GM12878 (cell line): ENCODE measurements at places on chromosomes 11 and 22.

GRCh38 chr11:103202048-103202651 is 92.9 kb downstream of the DYNC2H1 start:
- DNase-seq, result no peak

- DNase-seq, result no peak
These were observed 560 bp downstream of the PHOX2A start for GRCh38 chr11:72243173-72244059.

GRCh38 chr22:35560366-35560765 is 19.7 kb downstream of the RASD2 start:
- DNase-seq, result no peak

- no peak for DNase-seq
These were observed 48.7 kb upstream of the RASD2 start for GRCh38 chr22:35491908-35492380.

- no peak for DNase-seq
These were observed 109.6 kb downstream of the SGSM3 start for GRCh38 chr22:40479887-40480538.

DNA sequence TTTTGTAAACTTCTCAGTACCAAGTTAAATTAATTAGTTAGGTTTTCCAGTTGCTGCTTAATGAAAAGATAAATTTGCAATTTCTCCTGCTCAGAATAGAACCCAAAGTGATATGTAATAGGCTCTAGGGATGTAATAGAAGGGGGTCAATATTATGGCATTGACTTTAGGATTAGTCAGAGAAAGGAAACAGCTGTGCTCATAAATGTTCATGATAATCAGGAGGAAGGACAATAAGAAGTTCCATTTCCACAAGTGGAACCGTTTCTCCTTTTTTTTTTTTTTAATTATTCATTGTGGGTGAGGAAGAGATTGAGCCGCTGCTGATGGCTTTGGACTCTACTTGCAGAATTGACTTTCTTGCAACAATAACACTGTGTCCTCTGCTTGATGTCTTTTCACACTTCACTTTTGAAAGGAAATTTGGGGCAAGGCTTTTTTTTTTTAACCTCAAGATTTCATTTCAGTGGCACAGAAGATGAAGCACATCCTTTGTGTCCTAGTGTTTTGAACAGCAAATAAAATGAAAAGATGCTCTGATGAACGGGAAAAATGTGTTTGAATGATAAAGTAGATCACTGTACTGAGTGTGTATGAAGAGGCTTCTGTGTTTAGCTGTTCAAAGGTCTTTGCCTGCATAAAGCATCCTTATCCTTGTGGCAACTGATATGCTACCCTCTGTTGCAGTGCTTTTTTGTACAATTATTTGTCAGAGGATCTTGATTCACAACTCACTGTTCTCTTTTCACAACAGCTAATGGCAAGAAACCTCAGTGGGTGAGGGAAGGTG is 62.4 kb downstream of the GAS2 start:
- DNase-seq, result no peak

DNA sequence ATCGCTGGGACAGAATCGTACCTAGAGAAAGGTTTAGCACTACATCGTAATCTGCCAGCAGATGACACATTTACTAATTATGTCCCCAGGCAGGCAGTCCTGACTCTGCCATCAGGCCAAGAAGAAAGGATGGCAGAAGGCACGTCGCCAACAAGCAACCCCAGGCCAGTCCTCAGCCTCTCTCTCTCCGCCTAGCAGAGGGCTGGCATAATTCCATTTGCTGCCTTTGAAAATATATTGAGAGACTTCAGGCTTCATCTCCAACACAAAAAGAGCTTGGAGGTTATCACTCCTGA is 1517.0 kb downstream of the TBC1D22A start:
- no peak for DNase-seq

GRCh38 chr11:1533342-1533725 is 38.7 kb downstream of the DUSP8 start:
- no peak for DNase-seq

GRCh38 chr11:94623120-94623735 is 56.1 kb downstream of the PIWIL4 start:
- peak; percentile 16 for DNase-seq

GRCh38 chr22:46021577-46021976 is 44.6 kb upstream of the WNT7B start:
- no peak for DNase-seq

- no peak for DNase-seq
These were observed 39.0 kb downstream of the CSNK2A3 start for GRCh38 chr11:11313902-11314692.

DNA sequence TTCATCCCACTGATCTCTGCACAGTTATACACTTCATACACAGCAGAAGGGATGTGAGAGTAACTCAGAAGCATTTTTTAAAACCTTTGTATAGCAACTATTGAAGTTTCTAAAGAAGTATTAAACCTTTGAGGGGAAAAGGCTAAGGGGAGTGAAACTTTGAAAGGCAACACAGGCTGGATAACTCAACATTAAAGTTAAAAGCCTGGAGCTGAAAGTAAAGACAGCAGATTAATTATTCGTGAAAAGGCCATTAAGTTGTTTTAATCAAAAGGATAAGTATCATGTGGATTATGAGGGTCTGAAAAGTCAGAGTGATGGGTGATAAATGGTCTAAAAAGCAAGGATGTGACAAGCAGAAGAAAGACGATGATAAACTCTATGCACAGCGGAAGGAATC is 17.5 kb downstream of the WT1 start:
- DNase-seq, result no peak

- no peak for DNase-seq
These were observed 96.6 kb downstream of the COMMD9 start for GRCh38 chr11:36192425-36193289.
